Smooth muscle cell of bladder (primary cell): ENCODE measurements at places on chromosomes 12 and 14. TPM values are rescaled to one million over a fixed set of nuclear protein-coding genes. Genes with fewer than 3 reads are reported as not detected.

Gene OTOGL
- total RNA-seq, result 0.09 and 0.14 TPM in 2 replicates

Gene IQSEC3
- 1.4 and 1.6 TPM in 2 replicates for total RNA-seq

Gene APAF1
- total RNA-seq, result 16.1 and 18.4 TPM in 2 replicates

Gene EFS
- 1.5 and 3.1 TPM in 2 replicates for total RNA-seq

Gene ADAMTS20
- under 0.01 TPM in 1 of 2 replicates, not detected in the other for total RNA-seq

Gene ANKRD33
- 0.09 TPM in 1 of 2 replicates, not detected in the other for total RNA-seq

Gene MEG3
- total RNA-seq, result 145 and 252 TPM in 2 replicates

Gene PRIMA1
- total RNA-seq, result not detected in 2 replicates

Gene SERPINA9
- total RNA-seq, result not detected in 2 replicates

Gene PLD4
- total RNA-seq, result 0.09 and 0.14 TPM in 2 replicates

Gene TNFRSF1A
- total RNA-seq, result 99.0 and 112 TPM in 2 replicates

Gene TAS2R7
- not detected in 2 replicates for total RNA-seq

Gene OR6C2
- total RNA-seq, result not detected in 2 replicates

Gene CLEC6A
- not detected in 2 replicates for total RNA-seq

Gene SLC17A8
- total RNA-seq, result not detected in 2 replicates

Gene FSCB
- not detected in 2 replicates for total RNA-seq

Gene LRP1-AS
- not detected in 2 replicates for total RNA-seq

Gene POLR3B
- 12.9 and 13.2 TPM in 2 replicates for total RNA-seq

Gene SCNN1A
- under 0.01 and 0.37 TPM in 2 replicates for total RNA-seq

Gene CEP83
- 6.3 and 8.0 TPM in 2 replicates for total RNA-seq

Gene GUCY2C
- total RNA-seq, result not detected in 2 replicates

Gene ACVRL1
- 19.8 and 34.7 TPM in 2 replicates for total RNA-seq

Gene NYNRIN
- 6.4 and 10.2 TPM in 2 replicates for total RNA-seq

Gene PALS1
- total RNA-seq, result 22.2 and 28.2 TPM in 2 replicates

Gene SVOP
- not detected in 2 replicates for total RNA-seq

Gene CCDC60
- not detected in 2 replicates for total RNA-seq

Gene B3GNT4
- total RNA-seq, result under 0.01 and 0.09 TPM in 2 replicates

Gene CLEC1B
- not detected in 2 replicates for total RNA-seq

Gene LBHD2
- not detected in 2 replicates for total RNA-seq

Gene PLEKHG7
- total RNA-seq, result not detected in 2 replicates

Gene ETFBKMT
- total RNA-seq, result 3.2 and 3.3 TPM in 2 replicates

Gene MGAT4C
- under 0.01 TPM in 1 of 2 replicates, not detected in the other for total RNA-seq

Gene SERPINA1
- total RNA-seq, result under 0.01 TPM in 1 of 2 replicates, not detected in the other
